ENCODE measurements at places on chromosomes 16 and 17.

- DNase-seq, result no peak
Measured at GRCh38 chr17:51103451-51103850, 17.2 kb downstream of the SPAG9 start.

GRCh38 chr16:718922-719321 lies 2.0 kb upstream of the ANTKMT start:
- no peak for DNase-seq

DNA sequence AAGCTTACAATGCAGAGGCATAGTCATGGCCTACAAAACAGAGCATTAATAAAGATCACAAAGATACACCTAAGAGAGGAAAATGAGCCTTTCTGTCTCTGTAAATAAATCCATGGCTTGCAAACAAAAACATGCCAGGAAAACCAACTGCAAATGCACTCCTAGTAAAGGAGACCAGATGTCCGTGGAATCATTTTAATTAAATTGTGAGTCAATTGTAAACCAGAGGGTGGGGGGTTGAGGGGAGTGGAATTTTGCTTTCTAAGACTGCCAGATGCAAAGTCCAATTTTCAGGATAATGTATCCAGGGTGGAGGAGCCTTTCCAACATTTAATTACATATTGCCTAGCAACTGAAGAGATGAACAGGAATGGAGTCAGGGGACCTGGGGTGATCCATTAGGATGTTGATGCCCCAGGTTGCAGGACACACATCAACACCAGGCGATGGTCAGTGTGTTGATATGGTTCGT lies 390.3 kb upstream of the CCL2 start:
- DNase-seq, result no peak

DNA sequence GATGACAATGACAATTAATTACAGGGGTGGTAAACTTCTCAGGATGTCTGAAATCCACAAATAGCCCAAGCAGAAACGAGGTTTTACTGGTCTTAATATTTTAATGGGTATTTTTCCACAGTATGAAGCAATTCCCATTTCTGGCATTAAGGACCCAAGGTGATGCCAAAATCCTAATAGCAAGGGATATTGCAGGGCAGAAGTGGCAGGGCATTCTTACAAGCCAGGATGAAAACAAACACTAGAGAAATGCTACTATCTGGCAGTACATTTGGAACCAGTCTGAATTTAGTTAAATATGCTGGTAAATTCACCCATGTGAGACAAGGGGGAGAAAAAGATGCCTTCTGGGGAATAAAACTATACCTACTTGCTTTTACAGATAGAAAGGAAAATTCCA lies 45.2 kb downstream of the RND2 start:
- DNase-seq, result no peak

- DNase-seq, result no peak
Measured at GRCh38 chr16:11675561-11676511, 7.6 kb downstream of the SNN start.

DNA sequence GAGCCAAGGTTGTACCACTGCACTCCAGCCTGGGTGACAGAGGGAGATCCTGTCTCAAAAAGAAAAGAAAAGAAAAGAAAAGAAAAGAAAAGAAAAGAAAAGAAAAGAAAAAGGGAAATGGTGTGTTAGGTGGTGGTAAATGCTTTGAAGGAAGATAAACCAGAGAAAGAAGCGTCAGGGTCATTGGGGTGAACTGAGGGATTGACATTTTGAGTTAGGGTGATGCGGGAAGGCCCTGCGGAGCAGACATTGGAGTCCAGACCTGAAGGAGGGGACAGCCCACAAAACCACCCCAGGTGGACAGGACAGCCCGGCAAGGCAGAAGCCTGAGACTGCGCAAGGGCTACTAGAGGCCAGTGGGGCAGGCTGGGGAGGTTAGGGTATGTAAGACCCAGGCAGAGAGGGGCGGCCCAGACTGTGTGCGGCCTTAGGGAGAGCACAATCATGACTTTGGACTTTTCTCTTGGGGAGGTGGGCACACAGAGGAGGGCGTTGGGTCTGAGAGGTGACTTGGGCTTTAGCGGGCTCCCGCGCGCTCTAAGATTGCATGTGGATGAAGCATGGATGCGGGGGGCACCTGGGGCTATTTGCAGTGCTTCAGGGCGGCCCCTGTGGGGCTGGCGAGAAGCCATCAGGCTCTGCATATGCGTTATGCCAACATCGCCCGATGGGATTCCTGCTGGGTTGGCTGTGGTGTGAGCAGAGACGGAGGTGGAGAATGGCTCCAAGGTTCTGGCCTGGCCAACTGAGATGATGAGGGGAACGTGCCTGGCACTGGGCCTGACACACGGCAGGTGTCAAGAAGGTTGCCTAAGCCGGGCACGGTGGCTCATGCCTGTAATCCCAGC lies 3.3 kb upstream of the GAA start:
- no peak for DNase-seq

Data from globus pallidus (tissue), 1 donor.